KG1 (cell line): ENCODE measurements at places on chromosomes 13 and 19.
A peak's percentile ranks its signal among the peaks of the same experiment; 100 is the strongest.

DNA sequence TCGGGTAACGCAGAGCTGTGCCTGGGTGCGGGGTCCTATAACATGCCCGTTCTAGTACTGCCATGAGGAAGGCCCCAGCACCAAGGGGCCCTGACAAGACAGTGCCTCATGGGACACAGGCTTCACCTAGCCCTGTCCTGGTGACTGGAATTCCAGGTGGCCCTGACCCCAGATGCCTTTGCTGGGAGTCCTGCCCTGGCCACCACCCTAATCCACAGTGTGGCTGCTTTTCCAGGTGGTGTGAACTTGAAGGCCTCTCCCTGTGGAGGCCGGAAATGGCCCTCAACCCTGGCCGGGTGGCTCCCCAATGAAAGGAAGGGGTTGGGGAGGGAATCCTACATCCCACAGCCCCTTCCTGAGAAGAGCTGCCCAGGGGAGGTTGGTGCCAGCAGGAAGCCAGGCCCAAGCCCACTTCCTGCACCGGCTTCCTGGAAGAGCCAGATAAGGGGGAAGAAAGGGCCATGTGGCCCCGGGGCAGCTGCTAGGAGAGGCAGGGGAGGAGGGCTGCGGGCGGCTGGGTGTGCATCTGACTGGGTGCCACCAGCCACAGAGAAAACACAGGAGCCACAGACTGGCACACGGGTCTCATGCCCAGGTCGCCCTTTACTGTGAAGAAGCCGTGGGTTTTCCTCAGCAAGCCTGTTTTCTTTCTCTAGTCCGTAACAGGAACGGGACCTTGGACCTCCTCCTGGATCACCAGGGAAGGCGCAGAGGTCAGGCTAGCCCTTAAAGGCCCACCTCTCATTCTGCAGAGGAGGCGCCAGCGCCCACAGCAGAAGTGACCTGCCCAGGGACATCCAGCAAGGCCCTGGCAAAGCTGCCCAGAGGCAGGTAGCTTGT lies 4.7 kb downstream of the LSM4 start:
- DNase-seq: peak; percentile 61

- DNase-seq: no peak
Observed at GRCh38 chr19:51318687-51319648, 7.5 kb downstream of the IGLON5 start.

DNA sequence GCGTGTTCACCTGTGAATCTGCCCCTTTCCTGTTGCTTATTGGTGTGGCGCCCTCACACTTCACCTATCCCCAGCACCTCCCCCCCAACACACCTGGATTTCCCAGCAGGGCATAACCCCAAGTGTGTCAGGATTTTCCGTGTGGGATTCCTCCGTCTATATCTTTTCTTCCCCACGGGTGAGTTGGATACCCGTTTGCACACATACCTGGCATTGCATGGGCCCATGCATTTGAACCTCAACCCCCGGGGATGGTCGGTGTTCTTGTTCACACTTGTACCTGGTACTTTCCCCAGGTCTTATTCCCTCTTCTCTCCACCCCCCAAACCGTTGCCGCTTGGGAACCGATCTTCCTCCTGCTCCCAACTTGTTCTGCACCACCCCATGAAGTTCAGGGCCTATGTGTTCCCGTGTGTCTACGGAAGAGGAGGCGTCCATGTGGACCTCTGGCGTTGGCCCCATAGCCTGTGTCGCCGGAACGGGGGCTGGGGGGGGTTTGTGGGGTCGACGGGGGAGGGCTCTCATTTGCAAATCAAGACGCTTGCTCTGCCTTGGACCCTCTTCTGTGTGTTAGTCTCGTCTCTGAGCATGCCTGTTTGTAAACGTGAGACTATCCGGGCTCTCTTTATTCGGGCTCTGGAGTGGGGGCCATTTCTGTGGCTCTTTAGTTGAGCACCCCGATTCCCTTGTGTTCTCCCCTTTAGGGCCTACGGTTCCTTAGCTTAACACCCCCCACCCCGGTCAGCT lies 1.7 kb downstream of the PRR12 start:
- DNase-seq: peak; percentile 36

GRCh38 chr13:91946498-91947070 lies 548.2 kb downstream of the GPC5 start:
- no peak for DNase-seq

DNA sequence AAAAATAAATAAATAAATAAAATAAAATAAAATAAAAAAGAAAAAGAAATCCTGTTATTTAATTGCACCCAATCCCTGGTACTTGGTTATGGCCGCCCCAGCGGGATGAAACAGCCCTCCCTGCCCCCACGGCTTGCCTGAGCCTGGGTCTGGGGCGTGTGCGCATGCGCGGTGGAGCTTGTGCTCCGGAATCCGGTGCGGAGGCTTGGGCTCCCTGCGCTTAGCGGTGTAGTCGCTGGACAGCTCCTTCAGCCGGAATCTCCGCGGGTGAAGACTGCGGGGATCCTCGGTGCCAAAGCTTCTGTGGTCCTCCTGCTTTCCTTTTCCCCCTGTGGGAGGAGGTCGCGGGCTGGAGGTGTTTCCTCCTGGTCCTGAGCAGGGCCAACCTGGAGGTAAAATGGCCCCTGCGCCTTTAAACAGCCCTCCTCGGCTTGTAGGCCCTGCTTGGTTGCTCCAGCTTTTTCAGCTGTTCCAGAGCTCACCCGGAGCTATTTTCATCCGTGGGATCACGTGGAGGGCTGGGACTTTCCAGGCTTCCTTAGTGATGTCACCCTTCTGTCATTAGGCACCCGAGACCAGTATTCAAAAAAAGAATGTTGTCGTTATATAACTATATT lies at the start of gene PLA2G4C:
TSS of gene PLA2G4C (minus strand) at position 468 of the 617 bp plus-strand sequence. CDS start 4,288 bp downstream, outside the sequence.
- peak; percentile 77 for DNase-seq

DNA sequence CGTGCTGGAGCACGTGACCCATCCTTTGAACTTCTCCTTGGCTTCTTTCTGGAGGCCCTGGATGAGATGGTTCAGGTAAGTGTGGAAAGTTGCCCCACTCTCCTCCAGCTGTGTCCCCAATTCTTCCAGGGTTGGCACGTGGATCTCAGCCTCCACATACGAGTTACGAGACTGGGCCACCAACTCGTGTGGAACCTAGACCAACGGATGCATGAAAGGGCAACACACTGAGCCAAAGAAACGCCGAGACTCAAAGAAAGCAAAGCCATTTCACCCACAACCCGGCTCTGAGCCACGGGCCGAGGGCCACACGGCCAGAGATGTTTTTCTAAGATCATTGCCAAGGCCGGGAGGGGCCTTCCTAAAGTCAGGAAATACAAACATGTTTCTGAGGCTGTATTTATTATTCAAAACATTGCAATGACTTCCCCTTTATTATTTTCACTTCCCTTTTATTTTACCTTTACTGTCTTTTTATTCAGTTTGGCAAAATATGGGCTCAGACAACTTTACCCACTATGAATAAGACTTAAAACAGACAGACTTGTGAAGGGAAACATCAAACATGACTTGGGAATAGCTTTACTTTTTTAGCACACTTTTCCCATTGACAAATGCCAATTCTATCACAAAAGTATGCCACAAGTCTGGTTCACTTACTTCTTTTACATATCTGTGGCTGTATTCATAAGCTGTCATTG lies 94.6 kb downstream of the KL start:
- no peak for DNase-seq

DNA sequence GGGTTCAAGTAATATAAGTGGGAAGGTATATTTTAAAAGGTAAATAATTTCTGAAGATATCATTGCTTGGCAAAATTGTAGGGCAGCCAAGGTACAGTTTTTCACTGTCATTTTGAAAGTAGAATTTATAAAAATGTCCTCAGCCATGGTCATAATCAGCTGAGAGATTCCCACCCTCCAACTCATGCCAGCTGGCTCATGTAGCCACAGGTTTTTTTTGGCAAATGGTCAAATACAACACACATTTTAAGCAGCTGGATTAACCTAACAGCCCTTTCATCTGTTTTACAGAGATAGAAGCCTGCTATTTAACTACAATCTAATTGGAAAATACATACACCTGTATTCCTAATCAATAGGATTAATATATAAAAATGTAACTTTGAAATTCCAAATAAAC lies 619.2 kb upstream of the SGCG start:
- DNase-seq: no peak

- DNase-seq: no peak
Observed at GRCh38 chr13:106350208-106350607, 185.3 kb downstream of the EFNB2 start.
